ELR (cell line): ENCODE measurements at places on chromosomes 5 and 9.

- DNase-seq = peak; percentile 52
These were observed 14.1 kb downstream of the ASPN start for GRCh38 chr9:92468206-92468605.

GRCh38 chr5:143402553-143403333 is 743 bp downstream of the NR3C1 start:
- DNase-seq = peak; percentile 70

DNA sequence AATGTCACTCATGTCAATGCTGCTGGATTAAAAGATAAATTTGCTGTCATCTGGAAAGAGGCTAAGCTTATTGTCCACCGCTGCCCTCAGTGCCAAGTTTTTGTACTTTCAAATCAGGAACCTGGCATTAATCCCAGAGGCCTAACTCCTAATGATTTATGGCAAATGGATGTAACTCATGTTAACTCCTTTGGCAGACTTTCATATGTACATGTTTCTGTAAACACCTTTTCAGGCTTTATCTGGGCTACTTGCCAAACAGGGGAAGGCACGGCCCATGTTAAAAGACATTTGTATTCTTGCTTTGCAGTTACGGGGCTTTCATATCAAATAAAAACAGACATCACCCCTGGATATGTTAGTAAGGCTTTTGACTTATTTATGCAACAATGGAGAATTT is 608.0 kb upstream of the ACO1 start:
- DNase-seq = no peak

GRCh38 chr9:690517-691111 is 150.9 kb upstream of the DMRT1 start:
- DNase-seq = no peak

- no peak for DNase-seq
These were observed 362.7 kb downstream of the CSNK1G3 start for GRCh38 chr5:123874600-123875201.
